Prostate gland (tissue), 2 donors: ENCODE measurements at places on chromosomes 1 and 21. TPM values are rescaled to one million over a fixed set of nuclear protein-coding genes. Genes with fewer than 3 reads are reported as not detected.

DNA sequence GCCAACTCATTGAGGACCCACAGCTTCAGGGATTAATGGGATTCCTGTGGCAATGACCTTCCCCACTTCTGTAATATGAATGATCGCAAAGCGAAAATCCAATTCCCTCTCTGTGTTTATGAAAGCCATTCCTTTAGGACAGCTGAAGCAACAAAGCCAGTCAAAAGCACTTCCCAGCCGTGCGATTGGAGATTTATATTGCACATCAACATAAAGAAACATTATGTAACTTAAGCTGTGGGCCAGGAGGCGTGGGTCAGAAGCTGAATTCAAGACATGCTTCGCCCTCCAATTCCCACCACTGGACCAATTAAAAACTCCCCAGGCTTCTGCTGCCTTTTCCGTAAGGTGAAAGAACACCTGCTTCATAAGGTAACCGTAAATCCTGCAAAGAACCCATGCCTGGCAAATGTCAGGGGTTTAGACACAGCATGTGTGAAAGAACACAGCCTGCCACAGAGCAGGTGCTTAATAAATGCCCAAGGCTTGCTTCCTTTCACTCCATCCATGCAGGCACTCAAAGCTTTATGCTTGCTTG is 138.9 kb upstream of the SOD1 start:
- no peak for DNase-seq

DNA sequence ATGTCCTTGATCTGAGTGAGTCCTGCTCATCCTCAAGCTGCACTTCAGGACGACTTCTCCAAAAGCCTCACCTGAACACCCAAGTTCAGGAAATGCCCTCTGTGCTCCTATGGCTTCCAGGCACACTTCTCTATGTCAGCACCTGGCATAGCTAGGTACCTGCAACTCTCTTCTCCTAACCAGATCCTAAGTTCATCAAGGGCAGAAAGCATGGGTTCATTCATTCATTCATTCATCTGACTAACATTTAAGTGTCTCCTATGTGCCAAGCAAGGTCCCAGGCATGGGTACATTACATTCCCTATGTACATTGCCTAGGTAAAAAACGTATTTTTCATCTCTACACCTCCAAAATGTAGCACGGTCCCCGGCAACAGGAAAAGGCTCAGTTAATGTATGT is 4.0 kb downstream of the RGS8 start:
- no peak for DNase-seq

BRINP3 gene
- 3.0 TPM for total RNA-seq

GRCh38 chr21:45175326-45176095 is 101.1 kb downstream of the ADARB1 start:
- DNase-seq = no peak

FCRL4 gene
- not detected for total RNA-seq
